Fibroblast of the aortic adventitia (primary cell): ENCODE measurements at places on chromosomes 11 and 22.

DNA sequence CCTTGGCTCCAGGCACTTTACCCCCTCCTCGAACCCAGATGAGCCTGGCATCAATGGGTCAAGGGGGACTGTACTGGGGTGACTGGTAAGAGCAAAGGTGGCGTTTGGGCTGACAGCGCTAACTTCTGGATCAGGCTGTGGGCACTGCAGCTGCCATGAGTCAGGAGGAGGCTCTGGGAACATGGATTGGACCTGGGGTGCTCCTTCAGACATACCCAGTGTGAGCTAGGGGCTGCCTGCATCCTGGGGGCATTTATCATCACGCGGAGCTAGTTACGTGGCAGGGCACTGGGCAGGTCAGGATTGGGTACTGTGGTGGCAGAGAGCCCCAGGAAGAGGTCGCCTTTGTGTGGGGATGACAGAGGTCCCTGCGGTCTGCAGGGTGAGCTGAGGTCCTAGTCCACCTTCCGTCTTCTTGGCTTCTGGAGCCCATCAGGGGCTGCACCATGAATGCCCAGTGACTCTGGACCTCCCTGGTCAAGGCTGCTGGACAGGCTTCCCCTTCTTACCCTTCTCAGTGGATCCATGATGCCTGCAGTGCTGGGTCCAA, 13.1 kb downstream of the GRIK4 start:
- DNase-seq, result no peak

GRCh38 chr22:42885446-42885845, 28.4 kb upstream of the ARFGAP3 start:
- DNase-seq, result peak; percentile 13

DNA sequence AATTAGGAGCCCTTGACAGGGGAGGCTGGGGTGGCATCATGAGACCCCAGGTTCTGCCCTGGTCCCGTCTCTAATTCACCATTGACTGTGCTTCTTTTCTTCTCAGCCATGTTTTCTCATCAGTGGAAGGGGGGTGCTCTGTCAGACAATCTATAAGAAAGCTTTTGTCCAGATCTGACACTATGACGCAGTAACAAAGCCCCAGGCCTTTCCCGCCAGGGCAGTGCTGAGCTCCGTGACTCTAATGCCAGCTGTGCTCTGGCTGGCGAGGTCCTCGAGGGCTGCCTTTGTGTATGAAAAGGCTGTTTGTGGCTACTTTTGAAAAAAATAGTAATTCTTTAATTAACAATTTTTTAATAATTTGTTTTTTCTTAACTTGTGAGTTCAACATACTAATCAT, 3.2 kb downstream of the CD6 start:
- DNase-seq, result no peak

DNA sequence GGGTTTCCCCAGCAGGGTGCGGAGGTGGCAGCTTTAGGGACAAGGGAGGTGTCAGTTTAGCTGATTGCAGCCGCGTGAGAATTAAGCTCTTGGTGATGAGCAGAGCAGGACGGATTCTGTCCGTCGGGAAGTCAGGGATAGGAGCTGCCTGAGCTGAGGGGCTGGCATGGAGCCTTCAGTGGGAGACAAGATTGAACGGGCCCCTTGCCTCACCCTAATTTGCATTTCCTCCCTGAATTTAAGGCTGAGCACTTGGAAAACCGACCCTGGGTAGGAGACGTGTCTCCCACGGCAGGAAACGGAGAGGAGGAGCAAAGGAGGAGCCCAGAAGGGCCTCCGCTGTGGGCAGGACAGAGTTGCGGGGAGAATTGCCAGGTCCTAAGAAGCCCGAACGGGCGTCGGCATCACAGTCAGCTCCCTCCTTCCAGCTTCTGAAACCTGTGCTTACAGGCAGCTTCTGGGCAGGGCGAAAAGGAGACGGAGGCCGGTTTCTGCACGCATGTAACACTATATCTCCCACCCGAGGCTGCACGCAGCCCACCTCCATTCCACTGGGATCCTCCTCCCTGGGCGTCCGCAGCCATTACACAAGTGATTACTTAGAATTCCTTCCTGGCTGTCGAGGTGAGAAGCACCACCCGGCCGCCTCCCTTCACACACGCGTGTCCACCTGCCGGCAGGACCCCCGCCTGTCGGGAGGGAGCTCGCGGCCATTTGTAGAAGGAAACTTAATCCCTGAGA, 345.8 kb downstream of the BRD1 start:
- no peak for DNase-seq

DNA sequence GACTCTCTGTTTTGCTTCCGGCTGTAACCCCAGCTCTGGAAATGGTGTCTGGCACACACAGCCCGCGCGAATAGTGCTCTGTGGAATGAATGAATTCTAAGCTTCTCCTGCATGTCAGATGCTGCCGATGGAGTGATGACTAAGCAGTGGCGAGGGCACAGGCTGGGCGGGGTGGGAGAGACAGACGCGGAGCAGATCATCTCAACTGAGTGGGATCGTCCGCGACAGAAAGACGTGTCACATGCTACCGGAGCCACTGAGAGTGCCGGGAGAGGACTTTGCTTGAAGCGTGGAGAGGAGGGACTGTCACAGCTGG, 334.5 kb downstream of the CTTN start:
- no peak for DNase-seq

GRCh38 chr11:111834432-111835163, 36.8 kb downstream of the ALG9 start:
- no peak for DNase-seq

DNA sequence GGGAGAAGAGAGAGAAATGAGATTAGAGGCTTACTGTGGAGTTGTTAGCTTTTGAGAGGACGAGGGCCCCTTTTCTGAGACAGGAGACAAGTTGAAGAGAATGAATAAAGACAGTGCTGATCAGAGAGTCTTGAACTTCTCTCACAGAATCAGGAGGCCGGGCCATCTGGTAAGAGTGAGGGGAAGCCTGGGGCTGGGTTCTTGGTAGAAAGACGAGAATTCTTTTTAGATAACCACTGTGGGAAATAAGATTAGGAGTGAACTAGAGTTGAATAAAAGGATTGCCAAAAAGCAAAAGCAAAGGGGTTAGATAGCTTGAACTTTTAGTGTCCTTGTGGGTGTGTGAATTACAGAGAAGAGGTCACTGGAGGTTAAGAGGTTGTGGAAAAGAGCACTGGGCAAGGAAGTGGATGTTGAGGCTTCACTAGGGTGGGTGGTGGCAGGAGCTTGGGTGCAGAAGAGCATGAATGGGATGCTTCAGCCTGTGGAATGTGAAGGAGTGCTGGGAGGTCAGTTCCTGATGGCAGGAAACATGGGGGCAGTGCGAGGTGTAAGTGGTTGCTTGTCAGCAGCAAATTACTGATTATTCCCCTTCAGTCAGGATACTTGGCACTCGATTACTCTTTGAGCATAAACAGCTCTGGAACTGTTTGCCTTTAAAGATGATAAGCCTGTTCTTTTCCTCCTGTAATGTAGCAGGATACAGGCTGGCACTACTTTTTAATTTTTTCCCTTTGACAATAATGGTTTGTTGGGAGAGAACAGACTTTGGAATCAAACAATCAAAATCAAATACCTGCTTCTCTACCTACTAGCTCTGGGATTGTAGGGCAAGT, 98.3 kb downstream of the ARHGAP42 start:
- no peak for DNase-seq

DNA sequence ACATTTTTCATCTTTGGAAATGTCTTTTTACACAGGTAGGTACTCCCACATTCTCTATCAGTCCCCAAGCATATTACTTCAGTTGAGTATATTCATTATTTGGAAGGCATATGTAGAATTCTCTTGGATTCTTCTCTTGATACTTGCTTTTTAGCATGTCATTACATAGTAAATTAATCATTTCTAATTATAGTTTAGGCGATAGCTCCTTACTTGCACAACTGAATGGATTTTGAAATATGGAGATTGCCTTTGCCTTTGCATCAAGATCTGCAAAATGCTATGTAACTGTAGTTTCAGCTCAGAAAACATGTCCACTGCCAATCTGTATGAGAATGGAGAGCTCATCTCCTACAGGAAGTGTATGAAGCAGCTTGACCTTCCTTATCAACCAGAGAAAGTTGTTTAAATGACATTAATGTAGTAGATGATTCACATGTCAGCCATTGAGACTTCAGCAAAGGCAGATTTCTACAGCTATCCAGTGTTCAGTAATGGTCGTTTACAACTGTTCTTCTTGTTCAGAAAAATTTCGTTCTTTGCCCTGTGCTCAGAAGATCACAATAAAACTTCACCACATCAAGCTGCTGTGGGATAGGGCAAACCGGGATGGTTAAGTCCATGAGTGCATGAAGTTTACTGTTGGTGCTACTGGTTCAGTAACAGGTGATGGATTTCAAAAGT, 61.6 kb downstream of the PPP6R3 start:
- DNase-seq, result no peak

DNA sequence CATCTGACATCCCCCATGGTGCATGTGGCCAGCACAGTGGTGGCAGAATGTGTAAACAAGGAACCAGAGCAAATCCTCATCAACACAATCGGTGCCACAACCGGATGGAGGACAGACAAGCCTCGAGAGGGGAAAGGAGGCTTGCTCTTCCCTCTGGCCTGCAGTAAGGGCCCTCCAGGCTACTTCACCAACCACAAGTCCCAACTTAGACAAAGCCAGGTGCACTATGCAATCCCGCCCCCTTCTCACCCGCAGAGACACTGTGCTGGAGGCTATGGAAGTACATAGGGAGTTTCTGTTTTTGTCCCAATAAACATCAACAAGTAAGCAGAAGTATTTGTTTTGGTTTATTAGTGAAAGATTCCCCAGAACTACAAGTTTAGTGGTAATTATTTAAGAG, 54.3 kb downstream of the SPATA19 start:
- no peak for DNase-seq

GRCh38 chr11:2883979-2884815, 1.4 kb downstream of the CDKN1C start:
- peak; percentile 27 for DNase-seq

- peak; percentile 19 for DNase-seq
These were observed 23.0 kb upstream of the ZDHHC13 start for GRCh38 chr11:19093976-19094375.

GRCh38 chr22:29334148-29334547, 18.7 kb upstream of the RASL10A start:
- DNase-seq, result no peak

DNA sequence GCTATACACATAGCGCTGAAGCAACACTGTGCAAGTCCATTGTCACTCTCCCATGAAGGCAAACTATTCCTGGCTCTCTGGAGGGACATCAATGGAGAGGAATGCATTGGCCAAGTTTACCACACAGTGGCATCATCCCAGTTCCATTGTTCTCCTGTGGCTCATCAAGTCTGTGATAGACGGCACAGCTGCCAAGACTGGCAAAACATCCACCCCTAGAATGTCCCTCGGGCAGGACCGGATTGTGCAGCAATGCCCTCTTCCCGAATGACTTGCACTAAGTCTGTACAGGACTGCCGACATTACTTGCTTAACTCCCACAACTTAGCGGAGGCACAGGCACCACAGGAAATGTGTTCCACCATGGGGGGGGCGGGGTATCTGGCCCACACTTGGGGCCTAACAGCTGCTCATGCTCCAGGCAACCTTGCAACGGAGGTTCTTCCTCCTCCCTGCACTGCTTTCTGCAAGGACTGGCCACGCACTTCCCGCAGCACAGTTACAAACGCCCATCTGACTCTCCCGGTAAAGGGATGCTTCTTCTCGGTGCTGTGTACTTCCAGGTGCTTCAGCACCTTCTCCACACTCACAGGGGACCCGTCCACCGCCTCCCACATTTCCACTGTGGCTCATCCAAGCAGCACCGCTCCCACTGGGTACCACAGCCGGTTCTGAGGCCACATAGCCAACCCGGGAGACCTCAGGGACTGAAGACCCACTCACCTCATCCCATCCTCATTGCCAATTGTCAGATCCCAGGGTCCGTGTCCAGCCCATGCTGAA, 1309.6 kb upstream of the RAG2 start:
- no peak for DNase-seq

- DNase-seq, result no peak
These were observed 4.8 kb upstream of the NLRP10 start for GRCh38 chr11:7969756-7970646.

DNA sequence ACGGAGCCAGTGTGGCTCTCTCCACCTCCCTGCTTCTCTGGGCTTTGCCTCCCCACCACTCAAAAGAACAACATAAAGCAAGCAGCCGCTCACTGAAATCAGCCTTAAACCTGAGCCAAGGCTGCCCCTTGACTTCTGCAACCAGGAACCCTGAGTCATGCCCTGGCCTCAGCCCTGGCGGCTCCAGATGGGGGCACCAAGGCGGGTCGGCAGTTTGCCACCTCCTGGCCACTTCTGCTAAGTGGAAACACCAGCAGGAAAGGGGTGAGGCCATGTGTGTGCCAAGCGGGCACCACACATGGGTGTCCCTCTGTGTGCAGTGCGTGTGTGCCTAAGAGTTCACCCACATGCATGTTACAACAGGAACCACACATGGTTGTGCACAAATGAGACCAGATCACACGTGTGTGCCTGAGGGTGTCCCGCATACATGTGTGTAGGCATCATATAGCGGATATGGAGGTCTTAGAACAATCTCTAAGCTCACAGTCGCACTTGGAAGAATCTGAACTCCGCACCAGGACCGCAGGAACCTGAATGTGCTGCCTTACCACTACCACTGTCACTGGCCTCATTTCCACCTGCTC, 221.2 kb downstream of the MN1 start:
- no peak for DNase-seq
